Naive thymus-derived CD8-positive, alpha-beta T cell (primary cell): ENCODE measurements at places on chromosomes 7 and 10.

- DNase-seq: no peak
These were observed 243.0 kb downstream of the PLXDC2 start for GRCh38 chr10:20059084-20059835.

DNA sequence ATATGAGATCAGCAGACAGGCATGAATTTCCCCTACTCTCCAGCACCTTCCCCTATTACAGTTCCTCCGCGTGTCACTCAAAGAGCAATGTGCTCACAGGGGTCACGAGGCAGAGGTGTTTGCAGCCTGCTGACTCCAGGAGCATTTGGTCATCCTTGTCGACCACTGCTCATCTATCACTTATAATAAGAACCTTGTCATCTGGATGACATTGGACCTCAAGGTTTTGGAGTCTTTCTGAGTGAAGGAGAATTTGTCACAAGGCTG is 32.9 kb upstream of the PLPP4 start:
- DNase-seq: no peak

- DNase-seq: peak; percentile 81
These were observed 55.8 kb downstream of the RBM17 start for GRCh38 chr10:6144406-6145165.

- no peak for DNase-seq
These were observed 279.4 kb upstream of the HABP2 start for GRCh38 chr10:113273181-113274163.

GRCh38 chr10:100020886-100021253 is 11.1 kb upstream of the DNMBP start:
- DNase-seq: no peak

GRCh38 chr10:45418417-45418848 is 44.4 kb downstream of the ALOX5 start:
- DNase-seq: no peak

DNA sequence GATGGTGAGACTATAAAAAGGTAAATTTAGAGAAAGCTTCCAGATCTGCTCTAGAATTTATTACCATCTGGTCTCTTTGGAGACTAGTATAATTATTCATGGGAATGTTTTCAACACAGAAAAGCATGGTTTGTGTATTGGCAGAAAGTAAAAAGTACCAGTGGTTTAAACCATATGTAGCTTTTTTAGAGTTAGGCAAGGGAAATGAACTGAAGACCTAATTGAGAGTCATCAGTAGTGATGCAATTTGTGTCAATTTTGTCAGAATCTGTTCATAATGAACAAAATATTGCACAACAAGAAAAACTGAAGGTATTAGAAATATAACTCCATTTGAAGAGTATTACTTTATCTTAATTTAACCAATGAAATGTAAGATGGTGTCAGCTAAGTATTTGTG is 181.4 kb downstream of the ADK start:
- no peak for DNase-seq

- DNase-seq: no peak
These were observed 186.7 kb upstream of the PLXDC2 start for GRCh38 chr10:19629567-19629966.

GRCh38 chr10:73979809-73980433 is 18.0 kb upstream of the VCL start:
- DNase-seq: no peak

DNA sequence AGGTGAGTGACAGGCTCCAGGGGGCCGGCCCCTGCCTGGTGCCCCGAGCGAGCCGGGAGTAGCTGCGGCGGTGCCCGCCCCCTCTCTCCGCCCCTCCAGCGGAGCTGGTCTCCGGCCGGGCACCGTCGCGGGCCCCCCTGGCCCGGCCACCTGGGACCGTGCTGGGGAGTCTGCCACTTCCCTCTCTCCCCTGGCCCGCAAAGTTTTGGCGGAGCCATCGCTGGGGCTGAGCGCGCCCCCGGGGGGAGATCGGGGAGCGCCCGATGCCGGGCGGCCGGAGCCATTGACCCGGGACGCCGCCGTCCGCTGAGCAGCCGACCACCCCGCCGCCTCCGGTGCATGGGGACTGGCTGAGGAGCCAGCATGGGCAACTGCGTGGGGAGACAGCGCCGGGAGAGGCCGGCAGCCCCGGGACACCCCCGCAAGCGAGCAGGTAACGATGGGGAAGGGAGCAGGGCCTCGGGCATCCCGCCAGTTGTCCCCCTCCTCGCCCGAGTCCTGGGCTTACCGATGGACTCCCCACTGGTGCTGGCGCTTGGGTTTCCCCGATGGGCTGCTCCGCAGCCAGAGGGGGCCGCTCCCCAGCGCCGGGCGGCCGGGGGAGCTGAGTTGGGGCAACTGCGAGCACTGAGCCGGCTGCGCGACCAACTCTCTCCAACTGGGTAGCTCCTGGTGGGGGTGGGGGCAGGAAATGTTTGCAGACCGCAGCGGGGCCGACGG is at the start of gene UBTD1:
UBTD1 (plus strand) TSS at position 84 of the 720 bp plus-strand sequence; CDS start at position 364, 280 bp downstream.
- peak; percentile 30 for DNase-seq

- no peak for DNase-seq
These were observed 992.1 kb downstream of the NRG3 start for GRCh38 chr10:82867056-82867455.

DNA sequence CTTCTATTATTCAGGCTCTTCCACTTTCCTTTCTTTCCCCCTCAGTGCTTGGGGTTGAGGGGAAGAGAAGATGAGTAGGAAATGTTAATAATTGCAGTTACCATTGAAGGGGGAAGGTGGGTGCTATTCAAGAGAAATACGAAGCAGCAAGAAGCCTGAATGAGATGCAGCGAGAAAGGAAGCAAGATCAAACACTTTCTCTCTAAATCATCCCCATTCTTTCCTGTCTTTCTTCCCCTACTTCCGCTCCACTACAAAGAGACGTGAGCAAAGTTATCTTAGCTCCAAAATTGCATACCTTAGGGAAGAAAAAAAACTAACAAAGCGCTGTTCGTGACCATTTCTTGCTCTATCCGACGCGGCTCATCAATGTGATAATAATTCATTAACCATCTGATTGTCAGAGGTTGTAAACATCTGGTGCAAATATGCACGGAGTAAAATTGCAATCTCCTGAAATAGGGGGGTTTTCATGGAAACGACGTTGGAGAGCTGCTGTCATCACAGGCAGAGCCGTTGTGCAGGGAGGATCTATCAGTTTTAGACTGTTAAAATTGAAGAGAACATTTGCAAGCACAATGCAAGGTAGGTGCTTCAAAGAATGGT is 15.2 kb upstream of the PARD3 start:
- DNase-seq: no peak
